Foreskin fibroblast (primary cell): ENCODE measurements at places on chromosomes 3 and 15.

GRCh38 chr3:71673486-71673885 is 51.7 kb downstream of the EIF4E3 start:
- DNase-seq = no peak

DNA sequence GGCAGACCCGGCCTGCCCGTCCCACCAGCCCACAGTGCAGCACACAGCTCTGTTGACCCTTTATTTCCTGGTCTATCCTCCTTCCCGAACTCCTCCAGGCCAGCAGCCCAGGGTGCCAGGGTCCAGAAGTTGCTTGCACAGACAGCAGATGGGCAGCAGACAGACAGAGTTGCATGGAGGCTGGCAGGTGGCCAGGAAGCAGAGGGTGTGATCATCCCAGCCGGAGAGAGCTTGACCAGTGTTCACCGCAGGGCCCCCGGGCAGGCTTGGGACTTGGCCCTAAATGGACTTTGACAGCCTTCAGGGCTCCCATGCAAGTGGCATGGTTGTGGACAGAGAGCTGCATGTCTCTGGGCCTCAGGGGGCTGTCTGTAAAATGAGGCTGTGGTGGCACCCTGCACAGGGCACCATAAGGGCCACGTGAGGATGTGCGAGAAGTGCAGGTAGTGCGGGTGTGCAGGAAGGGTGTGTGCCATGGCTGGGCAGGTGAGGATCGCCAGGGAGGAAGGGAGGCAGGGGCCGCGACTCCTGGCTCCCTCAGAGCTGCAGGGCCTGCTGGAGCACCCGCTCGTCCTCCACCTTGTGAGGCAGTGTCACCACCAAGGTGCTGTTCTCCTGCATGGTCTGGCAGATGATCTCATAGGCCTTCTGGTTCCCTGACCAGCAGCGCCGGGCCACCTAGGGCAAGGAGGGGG is 6.3 kb upstream of the ZXDC start:
- DNase-seq = peak; percentile 76

GRCh38 chr15:32909431-32909830 is 191.6 kb downstream of the GREM1 start:
- DNase-seq = peak; percentile 72

- DNase-seq = peak; percentile 32
Measured at GRCh38 chr3:24343084-24343783, 151.4 kb downstream of the THRB start.

- DNase-seq = no peak
Measured at GRCh38 chr3:146407956-146408355, 61.4 kb downstream of the PLSCR2 start.
